Skeletal muscle cell (primary cell): ENCODE measurements at places on chromosomes 16 and 17.
A peak's percentile ranks its signal among the peaks of the same experiment; 100 is the strongest.

GRCh38 chr17:17073581-17074403 is 31.5 kb downstream of the MPRIP start:
- DNase-seq, result no peak

DNA sequence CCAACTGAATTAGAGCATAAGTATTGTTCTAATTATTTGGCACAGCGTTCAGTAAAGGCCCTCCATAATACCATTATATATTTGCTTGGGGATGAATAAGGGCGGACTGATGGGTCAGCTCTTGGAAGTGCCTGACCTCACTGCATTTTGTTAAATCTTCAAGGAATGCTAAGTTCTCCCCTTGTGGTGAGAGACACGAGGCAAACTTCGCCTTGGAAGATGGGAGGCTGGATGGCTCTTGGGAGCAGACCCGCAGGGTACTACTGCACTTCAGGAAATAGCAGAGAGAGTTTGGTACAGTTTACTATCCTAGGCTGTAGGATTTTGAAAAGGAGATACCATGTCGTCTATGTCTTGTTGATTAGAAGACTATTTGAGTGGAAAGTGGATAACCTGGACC is 87.0 kb upstream of the RPRML start:
- DNase-seq, result no peak

GRCh38 chr16:84889066-84889465 is 69.3 kb downstream of the CRISPLD2 start:
- no peak for DNase-seq

GRCh38 chr16:74936902-74937560 is 47.9 kb downstream of the WDR59 start:
- peak; percentile 78 for DNase-seq

DNA sequence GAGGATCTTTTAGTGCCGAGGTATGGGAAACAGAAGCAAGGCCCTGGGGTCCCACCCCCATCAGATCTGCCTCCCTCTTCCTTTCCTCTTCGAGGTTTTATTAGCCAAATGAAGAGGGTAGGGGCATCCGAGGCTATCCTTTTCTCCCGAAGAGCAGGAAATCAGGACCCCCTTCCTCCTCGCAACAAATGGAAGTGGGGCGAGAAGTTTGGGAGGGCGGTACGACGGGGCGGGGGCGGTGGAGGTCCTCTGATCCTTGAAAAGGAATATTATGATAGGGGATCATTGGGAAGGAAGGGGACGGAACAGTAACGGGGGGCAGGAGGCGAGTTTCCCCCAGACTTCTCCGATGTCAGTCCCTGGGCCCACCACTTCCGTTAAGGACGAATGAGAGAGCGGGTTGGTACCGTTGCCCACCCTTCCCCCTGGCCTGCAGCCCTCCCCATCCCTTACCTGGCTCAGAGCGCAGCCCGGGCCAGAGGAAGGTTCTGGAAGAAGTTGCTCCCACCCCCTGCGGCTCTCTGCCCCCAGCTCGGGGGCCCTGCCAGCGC is 309 bp downstream of the FOXJ1 start:
- DNase-seq, result no peak

GRCh38 chr17:2871205-2871604 is 75.0 kb downstream of the RAP1GAP2 start:
- no peak for DNase-seq

- no peak for DNase-seq
Observed at GRCh38 chr16:82741073-82741615, 114.4 kb downstream of the CDH13 start.

- no peak for DNase-seq
Observed at GRCh38 chr17:41784207-41784744, 2.2 kb downstream of the JUP start.

DNA sequence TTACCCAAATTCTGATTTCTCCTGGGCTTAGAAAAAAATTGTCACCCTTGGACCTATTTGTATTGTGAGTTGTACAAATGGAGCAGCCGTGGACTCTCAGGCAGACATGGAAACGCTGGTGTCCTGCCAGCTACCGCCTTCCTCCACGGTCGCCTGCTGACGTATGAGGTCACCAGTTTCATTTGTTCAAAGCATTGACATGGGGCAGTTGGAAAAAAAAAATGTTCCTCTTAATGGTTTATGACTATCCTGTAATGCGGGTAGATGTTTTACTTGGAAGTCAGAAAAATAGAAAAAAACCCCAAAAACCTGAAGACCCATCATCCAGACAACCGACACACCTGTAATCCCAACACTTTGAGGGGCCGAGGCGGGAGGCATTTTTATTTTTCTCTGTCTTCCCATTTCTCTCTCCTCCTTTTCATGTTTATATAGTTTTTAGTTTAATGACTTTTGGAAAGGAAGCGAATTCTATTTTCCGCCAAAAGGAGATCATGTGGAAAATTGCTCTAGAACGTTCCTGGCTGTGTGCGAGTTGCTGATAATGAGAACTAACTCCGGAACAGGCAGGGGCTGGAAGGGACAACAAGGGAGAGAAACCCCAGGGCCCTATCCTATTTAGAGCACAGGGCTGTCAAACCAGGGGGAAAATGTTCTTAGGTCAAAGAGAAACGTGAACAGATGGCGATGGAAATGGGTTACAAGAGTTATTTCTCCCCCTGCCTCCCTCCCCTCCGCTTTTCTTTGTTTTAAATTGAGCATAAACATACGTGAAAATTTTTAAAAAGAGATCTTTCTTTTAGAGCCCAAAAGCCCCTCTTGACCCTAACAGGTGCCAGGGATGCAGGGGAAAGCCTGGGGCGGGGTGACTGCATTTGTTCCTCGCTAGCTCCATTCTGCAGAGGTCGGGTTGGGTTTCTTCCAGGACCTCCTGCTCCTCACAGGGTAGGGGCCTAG is 13.7 kb downstream of the DNAH17 start:
- no peak for DNase-seq

DNA sequence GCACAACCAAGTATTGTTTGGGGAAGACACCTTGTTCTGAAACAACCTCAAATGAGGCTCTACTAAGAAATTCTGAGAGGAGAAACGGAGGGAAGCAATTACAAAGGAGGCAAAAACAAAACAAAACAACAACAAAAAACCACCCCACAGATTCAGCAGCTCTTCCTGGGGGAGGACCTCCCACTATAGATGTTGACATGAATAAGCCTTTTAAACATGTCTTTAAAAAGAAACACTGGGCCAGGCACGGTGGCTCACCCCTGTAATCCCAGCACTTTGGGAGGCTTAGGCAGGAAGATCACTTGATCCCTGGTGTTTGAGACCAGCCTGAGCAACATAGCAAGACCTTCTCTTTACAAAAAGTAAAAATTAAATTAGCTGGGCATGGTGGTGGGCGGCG is 22.6 kb upstream of the JPH3 start:
- DNase-seq, result no peak

DNA sequence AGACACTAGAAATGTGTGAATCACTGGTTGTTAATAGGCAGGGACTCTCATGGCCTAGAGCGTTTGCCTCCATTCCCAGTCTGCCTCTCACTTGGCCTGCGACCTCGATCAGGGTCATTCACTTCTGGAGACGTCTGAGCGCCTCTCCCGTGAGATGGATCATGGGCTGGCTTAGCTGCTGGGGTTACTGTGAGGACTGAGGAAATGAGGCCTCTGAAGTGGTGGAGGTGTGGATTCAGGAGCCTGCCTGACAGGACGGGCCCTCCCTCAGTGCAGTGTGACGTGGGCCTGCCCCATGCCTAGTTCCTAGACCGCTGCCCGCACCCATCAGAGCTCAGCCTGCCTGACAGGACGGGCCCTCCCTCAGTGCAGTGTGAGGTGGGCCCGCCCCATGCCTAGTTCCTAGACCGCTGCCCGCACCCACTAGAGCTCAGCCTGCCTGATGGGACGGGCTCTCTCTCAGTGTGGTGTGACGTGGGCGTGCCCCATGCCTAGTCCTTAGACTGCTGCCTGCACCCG is 61.9 kb downstream of the BANP start:
- no peak for DNase-seq

DNA sequence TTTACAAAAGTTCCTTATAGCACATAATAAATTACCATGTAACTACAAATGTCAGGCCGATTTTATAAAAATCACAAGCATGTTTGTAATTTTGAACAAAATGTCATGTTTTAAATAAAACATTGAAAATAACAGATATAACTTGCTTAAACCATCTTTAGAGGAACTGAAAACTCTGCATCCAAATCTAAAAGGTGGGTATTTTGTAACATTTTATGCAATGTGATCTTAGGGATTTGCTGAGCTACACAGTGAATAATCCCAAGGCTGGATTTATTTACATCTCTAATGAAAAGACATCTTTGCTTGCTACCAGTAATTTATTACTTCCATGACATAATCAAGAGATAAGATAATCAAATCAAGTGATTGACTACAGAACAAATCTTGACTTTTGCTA is 47.5 kb downstream of the N4BP1 start:
- no peak for DNase-seq

DNA sequence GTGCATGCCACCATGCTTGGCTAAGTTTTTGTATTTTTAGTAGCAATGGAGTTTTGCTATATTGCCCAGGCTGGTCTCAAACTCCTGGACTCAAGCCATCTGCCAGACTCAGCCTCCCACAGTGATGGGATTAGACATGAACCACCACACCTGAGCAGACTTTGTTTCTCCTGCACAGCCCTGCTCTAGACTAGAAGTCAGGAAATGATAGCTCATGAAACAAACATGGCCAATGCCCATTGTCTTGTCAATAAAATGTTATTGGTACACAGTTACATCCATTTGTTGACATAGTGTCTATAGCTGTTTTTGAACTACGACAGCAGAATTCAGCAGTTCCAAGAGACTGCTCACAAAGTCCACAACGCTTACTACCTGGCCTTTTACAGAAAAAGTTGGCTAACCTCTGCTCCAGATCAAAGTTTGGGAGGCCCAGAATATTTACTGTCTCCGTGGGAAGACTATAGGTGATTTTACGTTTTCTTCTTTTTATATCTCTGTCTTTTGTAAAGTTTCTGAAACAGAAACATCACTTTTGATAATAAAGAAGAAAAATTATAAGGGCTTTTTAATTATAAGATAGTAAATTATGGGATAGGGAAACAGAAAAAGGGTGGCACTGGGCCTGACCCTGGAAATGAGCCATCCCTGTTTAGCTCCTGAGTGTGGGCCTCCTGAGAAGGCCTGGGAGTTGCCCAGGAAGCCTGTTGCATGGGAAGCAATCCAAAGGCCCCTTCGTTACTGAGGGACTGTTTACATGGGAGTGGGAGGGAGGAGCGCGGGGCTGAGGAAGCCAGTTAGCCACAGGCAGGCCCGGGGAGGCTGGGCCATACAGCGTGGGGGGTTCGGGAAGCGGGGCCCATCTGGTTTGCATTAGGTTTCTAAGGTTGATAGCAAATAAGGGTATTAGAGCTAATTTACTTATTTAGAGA is 201.5 kb downstream of the IRF8 start:
- DNase-seq, result no peak

DNA sequence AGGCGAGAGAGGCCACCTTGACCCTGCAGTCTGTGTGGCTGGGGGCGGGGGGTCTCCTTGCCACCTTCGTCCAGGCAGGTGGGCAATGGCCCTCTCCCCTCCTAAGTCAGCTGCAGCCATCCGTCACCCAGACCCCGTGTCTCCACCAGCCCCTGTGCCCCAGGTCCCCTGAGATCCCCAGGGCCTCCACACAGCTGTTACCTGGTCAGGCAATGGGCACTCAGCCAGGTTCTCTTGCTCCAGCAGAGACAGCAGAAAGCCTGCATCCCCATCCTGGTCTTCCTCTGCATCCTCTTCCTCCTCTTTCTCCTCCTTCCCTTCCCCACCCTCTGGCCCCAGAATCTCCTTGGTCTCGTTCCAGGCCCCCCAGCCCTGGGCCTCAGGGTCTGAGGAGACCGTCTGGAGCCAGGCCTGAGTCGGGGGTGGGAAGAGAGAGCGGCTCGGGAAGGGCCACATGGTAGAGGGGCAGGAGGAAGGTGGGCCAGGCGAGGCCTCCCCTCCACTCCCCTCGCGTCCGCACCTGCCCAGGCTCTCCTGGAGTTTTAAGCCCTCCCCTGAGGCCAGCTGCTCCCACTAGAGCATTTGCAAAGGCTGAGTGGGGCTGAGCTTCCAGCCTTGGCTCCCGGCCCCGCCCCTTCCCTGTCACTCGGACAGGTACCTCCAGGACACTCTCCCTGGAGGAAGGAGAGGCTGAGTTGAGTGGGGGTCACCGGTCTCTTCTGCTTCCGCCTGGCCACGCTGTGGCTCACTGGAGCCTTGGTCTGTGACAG is at the start of gene PABPN1L:
PABPN1L (minus strand) TSS at position 510 of the 770 bp plus-strand sequence; CDS start at position 456, 54 bp downstream.
- DNase-seq, result no peak

DNA sequence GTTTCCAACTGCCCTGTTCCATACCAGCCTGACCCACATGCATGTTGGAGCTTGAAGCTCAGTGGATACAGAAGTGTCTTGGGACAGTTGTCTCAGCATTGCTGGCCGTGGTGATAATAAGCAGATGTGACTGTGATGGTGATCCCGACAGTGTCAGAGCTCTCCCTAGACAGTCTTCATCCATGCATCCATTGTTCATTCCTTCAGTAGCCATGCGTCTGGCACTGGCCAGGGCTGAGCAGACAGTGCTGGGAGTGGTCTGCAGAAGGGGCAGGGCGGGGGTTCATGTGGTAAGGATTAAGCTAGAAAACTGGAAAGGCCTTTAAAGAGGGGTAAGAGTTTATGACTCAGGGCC is 68.1 kb downstream of the GNAO1 start:
- DNase-seq, result no peak
